A549 treated with ZK216348 at 1 μM for 4 hours (cell line): ENCODE measurements at places on chromosomes 7 and 10. TPM values are rescaled to one million over a fixed set of nuclear protein-coding genes. Genes with fewer than 3 reads are reported as not detected.

CAPZA2 gene
- 102 to 250 TPM (median 122 TPM) in 5 replicates for total RNA-seq

NXPH1 gene
- total RNA-seq: not detected in 5 replicates

AP1S1 gene
- 133 to 146 TPM (median 140 TPM) in 5 replicates for total RNA-seq

SYCE1 gene
- not detected in 5 replicates for total RNA-seq

IFIT1B gene
- not detected in 5 replicates for total RNA-seq

AKR1D1 gene
- not detected in 5 replicates for total RNA-seq

FAM24B gene
- 11.9 to 16.5 TPM (median 14.0 TPM) in 5 replicates for total RNA-seq

SPAG6 gene
- not detected in 5 replicates for total RNA-seq

PRSS37 gene
- total RNA-seq: not detected in 5 replicates

FRMPD2 gene
- 0.13 TPM in 1 of 5 replicates, not detected in the others for total RNA-seq

DLG5 gene
- total RNA-seq: 24.7 to 39.8 TPM (median 34.3 TPM) in 5 replicates

NKX1-2 gene
- total RNA-seq: 0.07 TPM in 1 of 5 replicates, not detected in the others

OR9A2 gene
- total RNA-seq: not detected in 5 replicates

AEBP1 gene
- 0.24 TPM in 1 of 5 replicates, not detected in the others for total RNA-seq

TSPAN12 gene
- total RNA-seq: 0.52 to 1.1 TPM (median 0.91 TPM) in 5 replicates

INMT gene
- total RNA-seq: not detected in 5 replicates

OLAH gene
- total RNA-seq: 0.28 to 0.48 TPM (median 0.45 TPM) in 3 of 5 replicates, not detected in the others

MRC1 gene
- not detected in 5 replicates for total RNA-seq

NYAP1 gene
- 1.9 to 5.7 TPM (median 4.1 TPM) in 5 replicates for total RNA-seq

CAV1 gene
- 448 to 635 TPM (median 529 TPM) in 5 replicates for total RNA-seq

GRID1 gene
- total RNA-seq: 0.11 to 0.41 TPM (median 0.20 TPM) in 4 of 5 replicates, not detected in the other

UNC5B gene
- 0.72 to 1.7 TPM (median 1.3 TPM) in 5 replicates for total RNA-seq

MINDY3 gene
- total RNA-seq: 9.3 to 16.8 TPM (median 13.3 TPM) in 5 replicates

CYP3A5 gene
- 1.1 to 2.0 TPM (median 1.8 TPM) in 5 replicates for total RNA-seq

TAS2R5 gene
- total RNA-seq: 0.33 to 0.65 TPM (median 0.47 TPM) in 4 of 5 replicates, not detected in the other

EXOC4 gene
- 19.1 to 22.3 TPM (median 21.0 TPM) in 5 replicates for total RNA-seq

DYNC1I1 gene
- total RNA-seq: not detected in 5 replicates

CTNNA3 gene
- total RNA-seq: not detected in 5 replicates

DPYSL4 gene
- total RNA-seq: 12.5 to 21.5 TPM (median 19.3 TPM) in 5 replicates

CCDC7 gene
- total RNA-seq: 0.37 to 1.0 TPM (median 0.76 TPM) in 5 replicates

GRID2IP gene
- not detected in 5 replicates for total RNA-seq

STAG3 gene
- total RNA-seq: 0.06 to 0.40 TPM (median 0.21 TPM) in 5 replicates

TAC1 gene
- not detected in 5 replicates for total RNA-seq

VWA2 gene
- not detected in 5 replicates for total RNA-seq

STEAP1 gene
- total RNA-seq: 13.1 to 14.5 TPM (median 13.4 TPM) in 5 replicates

LAMB4 gene
- total RNA-seq: 0.14 to 0.26 TPM (median 0.22 TPM) in 4 of 5 replicates, not detected in the other

ZNF786 gene
- 5.3 to 7.0 TPM (median 6.4 TPM) in 5 replicates for total RNA-seq

BTBD16 gene
- total RNA-seq: 0.22 to 0.92 TPM (median 0.58 TPM) in 5 replicates

NUTM2E gene
- total RNA-seq: 0.25 to 0.90 TPM (median 0.31 TPM) in 5 replicates

DKK1 gene
- 411 to 612 TPM (median 463 TPM) in 5 replicates for total RNA-seq

PLA2G12B gene
- total RNA-seq: not detected in 5 replicates

EGR2 gene
- 0.26 to 0.54 TPM (median 0.43 TPM) in 5 replicates for total RNA-seq

DDC gene
- 0.67 to 1.4 TPM (median 1.2 TPM) in 5 replicates for total RNA-seq

ITPRID1 gene
- not detected in 5 replicates for total RNA-seq

CASD1 gene
- total RNA-seq: 4.4 to 11.2 TPM (median 9.5 TPM) in 5 replicates

ACTL6B gene
- total RNA-seq: not detected in 5 replicates

BUD23 gene
- total RNA-seq: 126 to 151 TPM (median 132 TPM) in 5 replicates

MYO3A gene
- total RNA-seq: not detected in 5 replicates

TFR2 gene
- 1.6 to 3.1 TPM (median 2.5 TPM) in 5 replicates for total RNA-seq

FEZF1 gene
- total RNA-seq: not detected in 5 replicates
